Activated gamma-delta T cell treated with anti-CD3 and anti-CD28 coated beads, Interleukin-2, amount 50 U/mL, for 16 hours (primary cell): ENCODE measurements at places on chromosomes 11 and 22.
A peak's percentile ranks its signal among the peaks of the same experiment; 100 is the strongest.

GRCh38 chr11:45385844-45386243, 99.7 kb upstream of the SYT13 start:
- DNase-seq = no peak

- DNase-seq = no peak
Observed at GRCh38 chr11:103622296-103622695, 414.1 kb upstream of the DDI1 start.

- no peak for DNase-seq
Observed at GRCh38 chr11:44311339-44312261, 1.7 kb upstream of the ALX4 start.

- no peak for DNase-seq
Observed at GRCh38 chr11:66314561-66315497, 2.0 kb downstream of the CD248 start.

- DNase-seq = no peak
Observed at GRCh38 chr11:78415338-78415737, 2.3 kb downstream of the GAB2 start.

- DNase-seq = no peak
Observed at GRCh38 chr22:39363751-39364515, 14.1 kb downstream of the SYNGR1 start.

GRCh38 chr11:122746050-122746478, 90.5 kb downstream of the UBASH3B start:
- DNase-seq = peak; percentile 56

- DNase-seq = no peak
Observed at GRCh38 chr11:57306940-57307565, 17.7 kb downstream of the TNKS1BP1 start.

DNA sequence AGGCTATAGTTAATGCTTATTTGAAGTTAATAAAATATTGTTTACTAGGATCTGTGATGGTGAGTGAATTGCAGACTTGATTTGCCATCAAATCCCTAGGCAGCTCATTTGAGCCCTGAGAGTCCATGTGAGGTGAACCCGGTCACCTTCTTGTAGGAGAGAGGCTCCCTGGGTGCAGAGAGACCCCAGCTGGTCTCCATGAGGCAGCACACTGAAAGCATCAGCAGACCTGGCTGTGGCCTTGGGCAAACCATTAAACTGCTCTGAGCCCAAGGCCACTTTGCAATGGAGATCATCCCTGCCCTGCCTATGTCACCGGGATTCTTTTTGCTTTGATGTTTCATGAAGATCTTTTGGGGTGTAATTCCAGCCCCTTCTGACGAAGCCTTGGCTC, 125.2 kb downstream of the MICAL2 start:
- no peak for DNase-seq

- no peak for DNase-seq
Observed at GRCh38 chr11:117210620-117211019, 11.4 kb downstream of the TAGLN start.

DNA sequence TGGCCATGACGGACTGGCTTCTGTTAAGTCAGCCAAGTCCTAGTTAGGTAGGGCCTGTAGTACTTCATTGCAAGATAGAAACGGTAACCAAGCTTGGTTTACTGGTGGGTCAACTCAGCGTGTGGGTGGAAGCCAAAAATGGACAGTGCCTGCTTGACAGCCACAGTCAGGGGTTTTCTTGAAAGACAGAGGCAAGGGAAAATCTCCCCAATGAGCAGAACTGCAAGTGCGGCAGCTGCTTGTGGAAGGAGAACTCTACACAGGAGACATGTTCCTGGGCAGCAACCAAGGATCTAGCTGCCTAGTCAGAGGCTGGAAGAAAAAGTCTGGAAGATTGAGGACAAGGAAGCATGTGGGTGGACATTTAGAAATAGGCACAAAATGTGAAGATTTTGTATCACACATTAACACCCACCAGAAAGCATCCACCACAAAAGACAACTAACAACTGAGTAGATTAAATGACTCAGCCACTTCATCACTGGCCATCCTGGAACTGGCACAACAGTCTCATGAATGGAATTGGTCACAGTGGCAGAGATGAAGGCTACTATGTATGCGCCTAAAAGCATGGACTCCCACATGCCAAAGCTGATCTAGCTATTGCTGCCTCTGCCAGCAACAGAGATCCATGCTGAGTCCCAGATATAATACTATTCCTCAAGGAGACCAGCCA, 40.9 kb upstream of the SCUBE2 start:
- DNase-seq = no peak

DNA sequence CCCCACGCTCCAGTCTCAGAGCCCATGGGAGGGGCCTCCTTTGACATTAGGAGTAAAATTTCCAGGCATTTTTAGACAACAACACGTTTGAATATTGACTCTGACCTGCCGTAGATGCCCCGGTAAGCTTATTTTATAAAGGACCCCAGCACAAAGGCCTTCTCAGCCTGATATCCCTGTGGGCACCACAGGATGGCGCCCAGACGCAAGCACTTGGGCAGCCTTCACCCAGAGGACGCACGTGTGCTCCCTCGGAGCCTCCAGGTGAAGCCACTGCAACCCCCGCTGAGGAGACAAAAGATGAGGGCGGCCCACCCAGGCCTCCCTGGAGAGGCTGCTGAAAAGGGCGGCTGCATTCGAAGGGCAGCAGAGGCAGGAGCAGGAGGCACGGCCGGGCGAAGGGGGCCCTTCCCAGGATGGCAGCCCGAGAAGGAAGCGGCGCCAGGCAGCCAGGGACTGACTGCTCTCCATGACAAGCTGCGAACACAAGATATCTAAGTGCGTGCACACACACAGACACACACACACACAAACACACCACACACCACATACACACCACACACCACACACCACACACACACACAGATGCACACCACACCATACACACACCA, 15.2 kb upstream of the TH start:
- DNase-seq = peak; percentile 11

DNA sequence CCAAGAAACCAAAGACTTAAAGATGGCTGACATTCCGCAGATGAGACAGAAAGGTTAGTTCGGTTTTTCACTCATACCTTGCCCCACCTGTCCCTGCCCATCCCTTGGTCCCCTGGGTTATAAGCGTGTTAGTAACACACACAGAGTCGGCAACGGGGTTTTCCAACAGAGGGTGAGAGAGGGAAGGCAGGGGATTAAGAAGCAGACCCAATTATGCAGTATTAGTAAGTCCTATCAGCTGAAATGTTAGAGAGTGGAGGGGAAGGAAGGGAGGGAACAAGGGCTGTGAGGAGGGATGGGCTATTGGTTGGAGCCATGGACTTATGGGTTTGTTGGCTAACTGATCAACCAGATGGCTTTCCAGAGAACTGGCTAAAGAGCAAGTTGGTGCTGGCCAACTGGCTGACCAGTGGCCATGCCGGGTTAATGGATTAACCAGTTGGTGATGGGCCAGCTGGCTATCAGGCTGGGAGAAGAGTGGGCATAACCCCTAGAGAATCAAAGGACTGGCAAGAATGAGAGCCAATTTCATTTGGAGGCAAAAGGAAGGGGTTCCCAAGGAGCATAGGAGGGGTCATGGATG, 45.5 kb downstream of the NRXN2 start:
- DNase-seq = no peak

GRCh38 chr11:8080674-8081590, at the start of gene TUB:
TSS of gene TUB (plus strand) at chr11:8081211. CDS start at chr11:8081511, 300 bp downstream.
- DNase-seq = no peak

DNA sequence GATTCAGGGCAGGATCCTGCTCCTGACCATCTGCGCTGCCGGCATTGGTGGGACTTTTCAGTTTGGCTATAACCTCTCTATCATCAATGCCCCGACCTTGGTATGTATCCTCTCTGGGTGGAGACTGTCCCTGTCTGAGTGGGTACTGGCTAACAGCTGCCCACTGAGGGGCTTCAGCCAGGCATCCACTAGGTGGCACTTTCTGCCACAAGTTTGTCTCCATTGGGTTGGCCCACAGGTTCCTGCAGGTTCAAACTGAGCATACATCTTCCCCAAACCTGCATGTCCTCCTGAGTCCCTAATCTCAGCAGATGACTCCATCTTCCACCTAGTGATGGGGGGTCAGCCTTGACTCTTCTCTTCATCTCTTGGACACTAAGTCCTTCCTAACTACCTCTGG, 4.4 kb downstream of the SLC2A11 start:
- no peak for DNase-seq

DNA sequence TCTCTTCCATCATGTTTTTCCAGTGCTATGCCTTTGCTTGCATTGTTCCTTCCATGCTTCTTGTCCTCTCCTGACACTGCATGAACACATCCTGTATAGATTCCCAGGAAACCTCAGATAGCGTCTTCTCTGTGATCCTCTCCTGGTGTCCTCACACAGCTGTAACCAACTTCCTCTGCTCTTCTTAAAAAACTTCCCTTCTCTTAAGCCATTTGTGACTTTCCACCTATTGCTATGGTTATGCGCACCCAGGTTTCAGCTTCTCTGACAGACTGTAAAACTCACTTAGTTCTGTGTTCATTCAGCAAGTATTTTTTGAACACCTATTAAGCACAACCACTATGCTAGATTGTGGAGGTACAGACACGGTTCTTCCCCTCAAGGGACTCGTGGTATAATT, 5.1 kb upstream of the APLP2 start:
- no peak for DNase-seq

DNA sequence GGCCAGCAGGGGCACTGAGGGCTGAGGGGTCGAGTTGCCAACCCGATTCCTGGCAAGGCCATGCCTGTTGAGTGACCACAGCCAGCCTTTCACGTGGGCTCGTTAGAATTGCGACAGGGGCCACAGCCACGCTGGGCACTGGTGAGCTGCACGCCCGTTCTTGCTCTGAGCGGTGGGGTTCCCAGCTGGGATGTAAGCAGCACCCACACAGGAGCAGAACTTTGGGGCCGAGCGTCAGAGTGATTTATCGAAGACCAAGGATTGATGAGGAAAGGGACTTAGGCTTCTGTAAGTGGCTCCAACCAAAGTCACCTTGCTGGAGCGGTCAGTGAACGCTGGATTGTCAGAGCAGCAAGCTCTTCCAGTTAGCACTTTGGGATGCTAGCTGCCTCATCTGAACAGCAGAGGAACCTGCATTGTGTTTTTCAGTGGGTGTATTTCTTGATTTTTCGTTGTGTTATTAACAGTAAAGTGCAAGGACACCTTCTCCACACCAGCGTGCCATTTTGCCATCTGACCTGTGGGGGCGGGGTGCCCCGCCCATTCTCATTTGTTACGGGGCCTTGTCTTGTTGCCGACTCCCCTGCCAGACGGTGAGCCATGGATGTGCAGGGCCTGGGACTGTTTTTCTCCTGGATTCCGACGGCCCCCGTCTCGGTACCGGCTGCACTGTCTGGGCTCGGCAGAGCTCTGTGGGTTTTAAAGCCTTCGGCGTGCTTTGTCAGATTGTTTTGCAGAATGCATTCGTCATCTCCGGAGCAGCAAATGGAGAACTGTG, 202.5 kb downstream of the TBC1D22A start:
- DNase-seq = no peak

DNA sequence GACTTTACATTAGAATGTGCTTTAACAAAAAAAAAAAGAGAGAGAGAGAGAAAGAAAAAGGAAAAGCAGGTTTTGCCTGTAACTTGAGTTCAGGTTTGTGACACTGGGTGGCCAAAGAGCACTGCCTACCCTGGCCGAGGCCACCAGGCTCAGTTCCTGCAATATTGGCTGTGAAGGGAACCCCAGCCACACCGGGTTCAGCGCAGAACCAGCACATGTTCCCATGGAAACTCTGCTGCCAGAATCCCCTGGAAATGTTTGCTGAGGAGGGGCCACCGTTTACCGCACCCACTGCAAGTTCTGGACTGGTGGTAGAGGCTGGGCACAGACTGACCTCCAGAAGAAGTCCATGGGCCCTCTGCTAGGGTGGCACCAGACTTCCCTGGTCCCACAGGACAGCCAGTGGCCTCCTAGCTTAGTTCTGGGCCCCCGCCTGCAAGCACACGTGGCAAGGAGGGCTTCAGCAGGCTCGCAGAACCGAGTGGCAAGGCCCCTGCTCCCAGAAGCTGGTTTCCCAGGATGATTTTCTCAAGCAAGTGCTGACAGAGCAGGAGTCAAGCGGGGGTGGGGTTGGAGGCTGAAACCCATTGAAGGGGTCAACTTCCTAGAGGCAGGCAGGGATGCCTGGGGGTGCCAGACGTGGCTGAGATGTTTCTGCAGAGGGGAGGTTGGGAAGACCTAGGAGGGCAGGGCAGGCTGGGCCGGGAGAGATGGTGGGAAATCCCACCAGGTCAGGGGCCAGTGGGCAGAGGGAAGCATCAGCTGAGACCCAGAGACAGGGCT, 51.2 kb downstream of the NFAM1 start:
- DNase-seq = no peak

DNA sequence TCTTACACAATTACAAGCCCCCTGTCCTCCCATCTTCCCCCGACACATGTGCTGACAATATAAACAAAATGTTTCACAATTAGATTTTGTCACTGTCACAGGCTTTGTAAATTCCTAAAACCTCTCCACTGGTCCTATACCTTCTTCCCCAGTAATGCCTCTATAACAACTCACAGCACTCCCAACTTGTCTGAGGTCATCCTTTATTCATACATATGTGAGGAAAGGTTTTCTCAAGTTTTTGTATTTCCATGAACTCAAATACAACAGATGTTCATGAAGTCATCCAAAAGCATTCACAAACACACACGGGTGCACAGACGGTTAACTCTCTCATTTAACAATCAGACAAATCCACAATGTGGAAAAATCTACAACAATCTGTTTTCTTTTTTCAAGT, 1.9 kb downstream of the OR52H1 start:
- no peak for DNase-seq

DNA sequence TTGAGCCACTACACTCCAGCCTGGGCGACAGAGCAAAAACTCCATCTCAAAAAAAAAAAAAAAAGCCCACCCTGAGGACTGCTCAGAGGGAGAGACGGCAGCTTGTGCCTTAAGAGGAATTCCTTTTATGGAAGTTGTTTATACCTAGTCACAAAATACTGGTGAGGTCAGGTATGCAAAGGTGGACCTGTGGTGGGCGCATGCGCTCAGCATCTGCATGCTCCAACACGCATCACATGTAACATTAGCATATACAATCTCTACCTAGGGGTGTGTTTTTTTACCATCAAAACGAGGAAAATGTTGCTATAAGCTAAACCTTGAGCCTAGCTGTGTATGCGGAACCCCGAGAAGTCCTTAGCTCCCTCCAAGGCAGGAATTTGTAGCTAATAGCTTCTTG, 6.8 kb upstream of the SART1 start:
- DNase-seq = no peak
